ENCODE measurements at places on chromosomes 16 and 17.

- no peak for DNase-seq
Observed at GRCh38 chr16:46923513-46924295, 39.5 kb downstream of the GPT2 start.

- DNase-seq = no peak
Observed at GRCh38 chr16:5030251-5030870, 3.4 kb downstream of the NAGPA start.

GRCh38 chr17:44758414-44759085 lies at the start of gene ADAM11:
TSS of gene ADAM11 (plus strand) at chr17:44758988. CDS start at chr17:44759200, 212 bp downstream.
- no peak for DNase-seq

- DNase-seq = no peak
Observed at GRCh38 chr16:14564861-14565687, 65.0 kb downstream of the PARN start.

- no peak for DNase-seq
Observed at GRCh38 chr16:57696240-57696639, 1.6 kb downstream of the DRC7 start.

DNA sequence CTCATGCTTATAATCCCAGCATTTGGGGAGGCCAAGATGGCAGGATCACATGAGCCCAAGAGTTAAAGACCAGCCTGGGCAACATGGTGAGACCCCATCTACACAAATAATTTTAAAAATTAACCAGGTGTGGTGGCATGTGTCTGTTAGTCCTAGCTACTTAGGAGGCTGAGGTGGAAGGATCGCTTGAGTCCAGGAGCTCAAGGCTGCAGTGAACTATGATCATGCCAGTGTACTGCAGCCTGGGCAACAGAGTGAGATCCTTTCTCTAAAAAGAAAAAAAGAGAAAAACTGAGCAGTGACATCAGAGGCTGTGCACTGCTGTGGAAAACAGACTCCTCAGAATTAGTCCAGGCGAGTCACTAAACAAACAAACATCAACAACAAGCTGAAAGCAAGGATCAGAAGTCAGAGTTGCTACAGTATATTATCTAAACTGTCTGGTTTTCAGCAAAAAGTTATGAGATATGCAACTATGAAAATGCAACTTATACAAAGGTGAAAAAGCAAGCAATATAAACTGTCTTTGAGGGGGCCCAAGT lies 39.3 kb downstream of the CBFB start:
- DNase-seq = no peak
